AG04450 (cell line): ENCODE measurements at places on chromosomes 6 and 20.

- no peak for DNase-seq
Observed at GRCh38 chr20:61210862-61211261, 41.2 kb upstream of the CDH4 start.

DNA sequence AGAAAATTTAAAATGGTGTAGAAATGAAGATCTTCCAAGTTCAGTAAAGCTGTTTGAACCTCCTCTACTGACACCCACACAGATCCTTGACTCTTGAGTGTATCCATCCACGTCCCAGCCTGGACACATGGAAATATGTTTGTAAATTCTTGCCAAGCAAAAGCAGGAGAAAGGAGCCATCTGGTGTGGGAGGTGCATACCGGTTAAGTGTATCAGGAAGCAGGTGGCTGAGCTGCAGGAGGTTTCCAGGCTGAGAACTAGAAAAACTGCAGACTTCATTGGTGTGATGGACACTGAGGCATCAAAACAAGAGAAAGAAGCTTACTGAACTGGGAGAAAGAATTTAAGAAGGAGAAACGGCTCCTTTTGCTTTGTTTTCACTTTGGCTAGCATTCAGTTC lies 229.9 kb upstream of the GRIK2 start:
- no peak for DNase-seq

GRCh38 chr20:48777005-48777404 lies 50.8 kb downstream of the PREX1 start:
- no peak for DNase-seq

DNA sequence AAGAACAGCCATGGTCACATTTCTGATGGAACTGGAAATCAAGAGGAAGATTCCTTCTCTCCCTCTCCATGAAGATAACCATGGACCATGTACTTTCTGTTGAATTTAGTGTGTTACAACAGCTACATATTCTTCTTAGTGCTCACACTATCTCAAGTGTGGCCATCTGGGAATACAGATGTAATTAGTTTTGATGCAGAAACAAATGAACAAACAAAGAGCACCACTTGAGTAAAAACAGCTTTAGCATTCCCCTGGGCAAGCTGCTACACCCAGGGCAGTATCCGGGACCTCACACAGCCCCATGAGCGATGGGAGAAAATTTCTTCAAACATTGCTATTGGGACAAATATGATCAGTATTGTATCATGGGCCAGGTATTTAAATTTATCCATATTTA lies 75.2 kb downstream of the RAMACL start:
- no peak for DNase-seq
